NCI-H1105 (cell line): ENCODE measurements at places on chromosomes 16 and 17.

DNA sequence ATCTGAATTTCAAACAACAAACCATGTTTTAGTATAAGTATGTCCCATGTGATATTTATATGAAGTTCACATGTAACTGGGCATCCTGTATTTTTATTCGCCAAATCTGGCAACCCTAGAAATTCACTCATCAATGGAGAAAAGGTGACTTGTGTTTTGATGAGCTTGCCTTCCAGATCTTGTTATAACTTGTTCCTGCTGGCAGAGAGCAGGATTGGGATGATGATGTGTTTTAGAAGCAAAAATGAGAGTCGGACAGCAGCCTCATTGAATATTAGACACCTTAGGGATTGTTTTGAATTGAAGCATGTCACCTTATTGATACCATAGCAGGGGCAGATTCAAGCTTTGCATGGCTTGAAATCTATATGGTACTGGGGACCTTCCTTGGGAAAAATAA is 85.4 kb upstream of the MED13 start:
- DNase-seq = no peak

DNA sequence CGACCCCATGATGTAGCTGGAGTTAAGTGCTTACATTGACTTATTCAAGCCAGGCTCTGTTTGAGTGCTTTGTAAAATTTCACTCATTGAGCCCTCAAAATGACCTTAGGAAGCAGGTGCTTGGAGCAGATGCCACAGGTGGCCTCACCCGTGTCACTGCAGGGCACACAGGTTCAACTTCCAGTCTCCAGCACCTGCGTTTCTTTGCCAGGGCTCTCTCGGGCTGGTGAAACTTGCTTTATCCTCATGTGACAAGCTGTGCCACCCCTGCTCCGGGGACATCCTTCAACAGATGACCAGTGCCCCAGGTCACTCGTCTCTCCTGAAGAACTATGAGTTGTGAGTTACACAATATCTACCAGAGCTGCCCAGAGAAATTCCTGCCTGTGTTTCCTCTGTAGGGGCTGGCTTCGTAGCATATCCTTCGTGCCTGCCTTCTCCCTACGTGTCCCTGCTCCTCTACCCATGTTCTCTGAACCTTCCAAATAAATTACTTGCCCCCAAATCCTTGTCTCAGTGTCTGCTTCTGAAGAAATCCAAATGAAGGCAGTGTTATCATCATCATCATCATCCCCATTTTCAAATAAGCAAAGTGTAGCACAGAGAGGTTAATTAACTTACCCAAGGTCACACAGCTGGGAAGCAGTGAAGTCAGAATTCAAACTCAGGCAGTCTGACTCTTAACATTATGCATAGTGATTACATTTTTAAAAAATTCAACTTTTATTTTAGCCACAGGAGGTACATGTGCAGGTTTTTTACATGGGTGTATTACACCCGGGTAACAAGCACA is 352.5 kb downstream of the NPIPA8 start:
- no peak for DNase-seq

- DNase-seq = peak; percentile 90
These were observed 5.5 kb upstream of the COIL start for GRCh38 chr17:56966338-56966737.

- no peak for DNase-seq
These were observed at the start of gene CCL3 for GRCh38 chr17:36089888-36090836. TSS of gene CCL3 (minus strand) at chr17:36090143. CDS start at chr17:36090058, 85 bp downstream.

- DNase-seq = no peak
These were observed 8.3 kb upstream of the ST6GALNAC2 start for GRCh38 chr17:76593959-76594358.

GRCh38 chr17:74213861-74214391 is 555 bp downstream of the TTYH2 start:
- DNase-seq = no peak
